Heart right ventricle (tissue), 16 donors: ENCODE measurements at places on chromosomes 1 and 21.

DNA sequence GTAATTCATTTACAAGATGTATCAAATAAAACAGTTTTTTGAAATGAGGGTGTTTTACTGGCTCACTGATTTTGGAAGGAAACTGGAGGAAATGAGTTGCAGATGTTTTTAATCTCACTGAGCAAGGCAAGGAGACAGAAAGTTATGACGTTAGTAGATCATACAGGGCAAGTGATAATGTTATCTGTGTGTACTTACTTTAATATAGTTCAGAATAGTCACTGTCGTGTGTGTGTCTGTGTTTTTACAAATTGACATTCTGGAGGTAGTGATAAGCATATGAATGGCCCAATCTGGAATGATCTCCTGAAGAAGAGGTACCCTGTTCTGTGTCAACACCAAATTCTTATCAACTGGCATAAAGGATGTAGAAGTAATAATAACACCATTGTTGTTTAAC is 1.9 kb upstream of the GBP4 start:
- no peak for DNase-seq

- DNase-seq: no peak
Measured at GRCh38 chr1:40973912-40974311, 5.6 kb upstream of the CTPS1 start.

DNA sequence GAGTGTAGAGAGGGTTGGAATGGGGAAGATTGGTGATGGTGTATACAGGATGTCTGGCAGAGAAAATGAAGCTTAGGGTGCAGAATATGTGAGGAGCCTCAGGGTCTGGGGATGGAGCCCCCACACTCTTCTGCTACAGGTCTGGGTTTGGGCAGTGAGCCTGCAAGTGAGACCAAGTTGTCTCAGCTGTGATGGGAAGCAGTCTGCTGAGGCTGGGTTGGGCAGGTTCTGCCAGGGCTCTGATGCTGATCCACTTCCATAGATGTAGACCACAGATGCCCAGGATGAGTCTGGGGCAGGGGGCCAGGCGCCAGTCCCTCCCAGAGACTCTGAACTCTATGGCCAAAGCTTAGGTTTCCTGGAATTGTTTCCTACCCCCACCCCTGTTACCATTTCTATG is 516.9 kb downstream of the PTPRU start:
- no peak for DNase-seq

GRCh38 chr1:44484155-44484688 is 79.2 kb downstream of the RNF220 start:
- no peak for DNase-seq

- DNase-seq: no peak
Measured at GRCh38 chr1:18881164-18881563, 21.2 kb downstream of the ALDH4A1 start.

DNA sequence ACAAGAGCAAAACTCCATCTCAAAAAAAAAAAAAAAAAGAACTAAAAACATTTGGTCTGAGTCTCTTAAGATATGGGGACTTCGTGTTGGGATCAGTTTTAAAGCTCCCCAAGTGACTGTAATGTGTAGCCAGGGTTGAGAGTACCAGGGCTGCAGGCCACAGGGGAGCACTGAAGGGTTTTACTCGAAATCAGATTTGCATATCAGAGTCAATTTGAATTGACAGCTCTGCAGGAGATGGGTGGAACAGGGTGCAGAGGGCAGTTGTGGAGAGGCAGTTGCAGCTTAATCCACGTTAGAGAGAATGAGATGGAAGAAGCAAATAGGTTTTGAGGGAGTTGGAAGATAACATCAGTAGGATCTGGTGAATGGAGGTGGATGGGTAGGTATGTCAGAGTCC is 20.6 kb upstream of the ELOA start:
- no peak for DNase-seq

DNA sequence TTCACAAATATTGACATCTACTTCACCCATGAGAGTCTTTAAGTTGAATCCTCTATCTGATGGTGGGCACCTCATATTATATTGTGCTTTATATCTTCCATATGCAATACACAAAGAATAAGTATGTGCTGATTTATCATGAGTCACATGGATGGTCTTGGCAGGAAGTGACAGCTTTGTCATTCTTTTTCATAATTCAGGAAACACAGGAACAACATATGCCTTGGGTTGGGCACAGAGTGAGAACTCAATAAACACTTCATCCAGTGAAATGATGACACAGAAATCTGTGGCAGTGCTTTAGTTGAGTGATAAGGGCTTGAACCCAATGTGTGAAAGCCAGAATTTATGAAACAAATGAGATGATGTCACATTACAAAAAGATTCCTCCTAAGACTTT is 41.2 kb downstream of the GADD45A start:
- no peak for DNase-seq

DNA sequence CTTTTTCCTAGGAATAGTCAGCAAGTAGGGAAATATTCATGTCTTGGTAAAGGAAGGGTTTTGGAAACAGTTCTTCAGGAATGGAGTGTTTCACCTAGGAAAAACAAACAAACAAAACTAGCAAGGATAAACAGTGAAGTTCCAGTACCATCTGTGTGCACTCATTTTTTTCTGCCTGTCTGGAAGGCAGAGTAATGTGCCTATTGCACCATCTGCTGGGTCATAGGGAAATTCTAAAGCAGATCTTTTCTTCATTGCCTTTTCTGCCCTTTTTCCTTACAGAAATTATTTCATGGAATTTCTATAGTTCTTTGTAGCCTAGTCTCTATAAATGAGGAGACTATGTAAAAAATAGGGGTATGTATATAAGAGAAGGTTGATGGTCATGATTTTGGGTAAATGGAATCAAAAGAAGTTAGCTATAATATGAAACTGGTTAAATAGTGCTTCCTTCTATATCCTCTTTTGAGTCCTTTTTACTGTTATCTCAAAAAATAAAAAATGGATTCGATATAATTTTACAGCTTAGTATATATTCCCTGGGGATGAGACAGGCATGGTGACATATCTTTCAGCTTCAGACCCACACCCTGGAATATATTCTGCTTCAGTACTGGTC is 3.4 kb upstream of the HRNR start:
- DNase-seq: no peak

- DNase-seq: no peak
Measured at GRCh38 chr21:38489729-38490128, 8.5 kb downstream of the ERG start.

GRCh38 chr1:9319789-9320519 is 27.3 kb downstream of the SPSB1 start:
- DNase-seq: no peak

- no peak for DNase-seq
Measured at GRCh38 chr1:206653715-206654459, 18.6 kb downstream of the DYRK3 start.

GRCh38 chr1:22275626-22276395 is 132.9 kb upstream of the WNT4 start:
- DNase-seq: peak; percentile 42

DNA sequence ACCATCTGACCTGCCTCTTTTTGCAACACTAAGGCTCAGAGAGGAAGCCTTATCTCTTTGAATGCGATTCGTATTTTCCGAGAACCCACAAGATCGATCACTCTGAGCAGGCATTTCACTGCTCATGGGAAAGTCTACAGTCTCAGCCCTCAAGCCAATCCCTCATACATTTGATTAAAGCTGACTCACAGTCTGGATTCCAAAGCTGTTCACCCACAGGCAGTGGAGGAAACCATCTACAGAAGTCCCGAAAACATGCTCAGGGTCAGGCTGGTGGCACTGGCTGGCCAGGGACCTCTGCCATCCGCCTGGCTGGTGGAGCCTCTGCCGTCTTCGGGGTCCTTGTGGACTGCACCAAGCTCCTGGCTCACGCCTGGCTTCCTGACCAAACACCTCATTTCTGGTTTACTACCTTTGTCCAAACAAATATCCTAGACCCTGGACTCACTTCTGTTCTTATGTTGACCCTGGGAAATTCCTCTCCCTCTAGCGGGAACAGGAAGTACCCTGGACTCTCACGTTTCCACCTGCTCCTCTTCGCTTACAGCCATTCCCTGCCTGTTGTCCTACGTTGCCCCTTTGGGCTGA is 650.0 kb downstream of the SMYD3 start:
- no peak for DNase-seq

DNA sequence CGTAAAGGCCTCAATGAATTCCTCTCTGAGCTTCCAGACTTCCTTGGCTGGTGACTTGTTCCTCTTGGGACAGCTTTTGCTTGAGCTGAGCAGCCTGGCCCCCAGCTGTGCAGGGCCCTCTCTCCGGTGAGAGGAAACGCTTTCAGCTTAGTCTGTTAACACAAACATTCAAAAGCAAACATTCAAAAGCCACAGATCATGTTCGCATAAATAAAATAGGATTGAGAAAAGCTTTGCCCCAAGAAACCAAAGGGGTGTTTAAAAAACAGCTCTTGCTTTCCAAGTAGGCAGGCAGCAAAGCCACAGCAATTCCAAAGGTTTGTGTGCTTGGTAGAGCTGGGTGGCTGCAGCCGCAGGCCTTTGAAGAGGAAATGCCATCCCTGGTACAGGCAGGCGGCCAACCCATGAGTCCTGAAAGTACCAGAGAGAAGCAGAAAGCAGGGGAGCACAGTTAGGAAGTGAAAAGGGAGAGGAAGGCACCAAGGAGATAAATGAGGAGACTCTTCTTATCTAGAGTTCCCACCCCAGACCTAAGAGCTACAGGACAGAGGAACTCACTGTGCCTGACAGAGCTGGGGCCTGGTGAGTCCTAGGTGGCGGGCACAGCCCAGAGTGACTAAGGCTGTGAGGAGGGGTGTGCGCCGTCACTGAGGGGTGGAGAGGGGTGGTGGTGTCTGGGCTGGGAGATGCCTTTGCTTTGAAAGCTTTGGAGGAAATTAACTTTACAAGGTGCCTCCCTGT is 48.4 kb downstream of the CCN1 start:
- peak; percentile 38 for DNase-seq

DNA sequence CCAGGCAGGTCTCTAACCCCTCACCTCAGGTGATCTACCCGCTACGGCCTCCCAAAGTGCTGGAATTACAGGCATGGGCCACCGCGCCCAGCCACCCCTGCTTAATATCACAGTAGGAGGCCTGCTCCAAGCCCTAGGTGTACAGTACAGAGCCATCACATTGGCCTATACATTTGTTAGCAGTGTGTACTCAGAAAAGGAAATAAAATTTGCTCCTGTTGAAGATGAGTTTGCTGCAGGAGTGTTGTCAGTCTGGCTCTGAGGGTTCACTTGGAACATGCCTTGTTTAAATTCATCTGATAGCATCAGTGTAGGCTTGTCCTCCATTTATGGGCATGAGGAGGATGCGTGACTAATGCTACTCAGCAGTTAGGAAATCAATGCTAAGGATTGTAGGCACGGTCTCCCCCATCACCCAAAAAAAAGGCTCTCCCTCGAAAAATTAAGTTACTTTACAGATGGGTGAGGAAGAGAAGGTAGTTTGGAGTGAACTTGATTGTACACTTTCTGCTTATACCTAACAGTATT is 4.6 kb upstream of the ENAH start:
- DNase-seq: no peak

- DNase-seq: no peak
Measured at GRCh38 chr1:27406362-27406680, 13.9 kb downstream of the GPR3 start.
